Heart left ventricle (tissue), 16 donors: ENCODE measurements at places on chromosomes 4 and X. TPM values are rescaled to one million over a fixed set of nuclear protein-coding genes. Genes with fewer than 3 reads are reported as not detected.

MAGEA2B gene
- polyA plus RNA-seq: not detected

HS3ST1 gene
- polyA plus RNA-seq: 0.30 TPM

TMEM154 gene
- polyA plus RNA-seq: 0.37 TPM

ARHGAP36 gene
- not detected for polyA plus RNA-seq

PF4V1 gene
- polyA plus RNA-seq: not detected

POF1B gene
- polyA plus RNA-seq: 0.91 TPM

TMSB15C gene
- polyA plus RNA-seq: 0.19 TPM

ARHGAP6 gene
- polyA plus RNA-seq: 2.2 TPM

- no peaks in the 10 kb centered on the region for H3K36me3 ChIP-seq
- H3K4me1 ChIP-seq: peaks cover 15% of the 10 kb centered on the region
- H3K27me3 ChIP-seq: peaks cover 58% of the 10 kb centered on the region
- H3K27ac ChIP-seq: no peak overlapping the region
- H3K4me3 ChIP-seq: peak overlapping the region; percentile 25
These were observed 924 bp downstream of the EPHA5 start for GRCh38 chr4:65669111-65670019.

GRCh38 chr4:2261110-2261852, 628 bp downstream of the MXD4 start:
- peaks cover 11% of the 10 kb centered on the region for H3K36me3 ChIP-seq
- peak overlapping the region; percentile 93 for H3K27ac ChIP-seq
- peak overlapping the region; percentile 70 for H3K4me3 ChIP-seq
- peaks cover 62% of the 10 kb centered on the region for H3K4me1 ChIP-seq
- H3K27me3 ChIP-seq: no peaks in the 10 kb centered on the region

- no peak overlapping the region for H3K4me3 ChIP-seq
- peak overlapping the region; percentile 90 for H3K27ac ChIP-seq
- H3K4me1 ChIP-seq: peaks cover 12% of the 10 kb centered on the region
- DNase-seq: peak; percentile 68
- H3K36me3 ChIP-seq: no peaks in the 10 kb centered on the region
These were observed 27.3 kb upstream of the SORBS2 start for GRCh38 chr4:185839194-185839712.

DNA sequence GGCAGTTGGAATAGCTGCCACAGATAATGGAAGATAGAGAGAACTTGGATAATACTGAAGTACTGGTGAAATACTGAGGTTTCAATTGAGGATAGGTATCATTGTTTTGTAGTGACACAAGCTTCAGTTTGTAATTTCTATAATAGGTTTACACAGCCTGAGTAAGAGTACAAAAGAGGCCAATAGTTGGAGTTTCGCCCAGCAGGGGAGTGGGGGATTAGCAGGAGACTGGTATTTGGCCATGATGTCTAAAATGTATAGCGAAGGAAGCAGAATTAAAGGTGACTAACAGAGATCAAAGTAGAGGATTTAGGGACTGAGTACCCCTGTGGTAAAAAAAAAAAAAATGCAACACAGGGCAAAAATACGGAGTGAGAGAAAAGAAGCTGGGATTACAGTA, 129.5 kb downstream of the KCTD8 start:
- H3K36me3 ChIP-seq: no peaks in the 10 kb centered on the region
- no peak for DNase-seq
- no peak overlapping the region for H3K4me3 ChIP-seq
- no peak overlapping the region for H3K27ac ChIP-seq

GRCh38 chr4:13461191-13461905, 22.8 kb downstream of the RAB28 start:
- H3K4me1 ChIP-seq: peaks cover 4% of the 10 kb centered on the region
- H3K36me3 ChIP-seq: no peaks in the 10 kb centered on the region
- H3K27ac ChIP-seq: no peak overlapping the region
- no peaks in the 10 kb centered on the region for H3K27me3 ChIP-seq
- DNase-seq: no peak

- no peak for DNase-seq
- no peaks in the 10 kb centered on the region for H3K27me3 ChIP-seq
- peak overlapping the region; percentile 57 for H3K27ac ChIP-seq
- H3K4me3 ChIP-seq: no peak overlapping the region
These were observed 1.2 kb upstream of the SLC2A9 start for GRCh38 chr4:10022346-10023049.

GRCh38 chr4:147740176-147740575, 8.3 kb downstream of the ARHGAP10 start:
- no peak for DNase-seq
- no peak overlapping the region for H3K27ac ChIP-seq
- no peaks in the 10 kb centered on the region for H3K27me3 ChIP-seq
- H3K4me1 ChIP-seq: peaks cover 50% of the 10 kb centered on the region
- no peak overlapping the region for H3K4me3 ChIP-seq

DNA sequence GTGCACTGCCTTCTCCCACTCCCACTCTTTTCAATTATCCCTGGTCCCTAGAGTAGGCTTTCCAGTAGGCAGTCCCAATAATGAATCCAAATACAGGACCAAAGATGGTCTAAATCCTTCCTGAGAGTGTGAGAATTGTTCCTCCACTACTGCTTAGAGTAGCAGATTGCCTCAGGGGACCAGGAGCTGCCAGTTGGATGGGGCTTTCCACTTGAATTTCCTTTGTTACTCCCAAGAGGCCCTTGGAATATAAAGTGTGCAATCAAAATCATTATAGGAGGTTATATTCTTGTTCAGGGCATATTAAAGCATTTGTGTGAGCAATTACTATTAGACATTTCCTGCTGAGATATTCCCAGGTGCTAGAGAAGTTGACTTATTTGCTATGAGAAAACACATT, 156.6 kb upstream of the TLL1 start:
- no peak overlapping the region for H3K27ac ChIP-seq
- H3K4me3 ChIP-seq: no peak overlapping the region
- no peaks in the 10 kb centered on the region for H3K27me3 ChIP-seq
- H3K4me1 ChIP-seq: no peaks in the 10 kb centered on the region

DNA sequence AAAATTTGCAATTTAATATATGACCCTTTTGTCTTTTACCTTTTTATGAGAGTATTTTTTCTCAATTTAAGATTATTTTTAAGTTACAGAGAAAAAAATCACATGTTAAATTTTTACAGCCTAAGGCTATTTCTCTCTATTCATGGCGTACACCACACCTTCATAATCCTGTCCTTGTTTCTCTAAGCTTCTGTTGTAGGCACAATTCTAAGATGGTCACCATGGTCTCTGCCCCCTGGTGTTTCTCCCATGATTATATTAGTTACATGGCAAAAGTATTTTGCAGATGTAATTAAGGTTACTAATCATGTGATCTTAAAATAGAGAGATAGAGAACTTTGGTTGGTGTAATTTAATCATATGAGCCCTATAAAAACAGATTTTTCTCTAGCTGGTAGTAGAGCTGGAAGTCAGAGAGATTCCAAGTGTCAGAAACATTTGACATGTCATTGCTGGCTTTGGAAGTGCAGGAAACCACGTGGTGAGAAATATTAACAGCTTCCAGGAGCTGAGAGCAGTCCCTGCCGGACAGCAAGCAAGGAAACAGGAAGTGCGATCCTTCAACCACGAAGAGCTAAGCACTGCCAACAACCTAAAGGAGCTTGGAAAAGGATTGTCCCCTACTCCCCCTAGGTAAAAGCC, 89.8 kb downstream of the EIF4E start:
- no peaks in the 10 kb centered on the region for H3K27me3 ChIP-seq
- H3K36me3 ChIP-seq: no peaks in the 10 kb centered on the region
- H3K4me3 ChIP-seq: no peak overlapping the region
- H3K27ac ChIP-seq: no peak overlapping the region
- H3K4me1 ChIP-seq: no peaks in the 10 kb centered on the region

- no peaks in the 10 kb centered on the region for H3K36me3 ChIP-seq
- DNase-seq: no peak
- H3K27me3 ChIP-seq: no peaks in the 10 kb centered on the region
- no peaks in the 10 kb centered on the region for H3K4me1 ChIP-seq
- no peak overlapping the region for H3K4me3 ChIP-seq
These were observed 93.3 kb downstream of the UGT8 start for GRCh38 chr4:114691865-114692264.

GRCh38 chr4:25834411-25835107, 28.2 kb downstream of the SEL1L3 start:
- no peak overlapping the region for H3K27ac ChIP-seq
- no peaks in the 10 kb centered on the region for H3K4me1 ChIP-seq
- no peaks in the 10 kb centered on the region for H3K36me3 ChIP-seq
- no peaks in the 10 kb centered on the region for H3K27me3 ChIP-seq

GRCh38 chr4:141056473-141056872, 76.8 kb downstream of the RNF150 start:
- peaks cover 5% of the 10 kb centered on the region for H3K4me1 ChIP-seq
- DNase-seq: no peak
- H3K27ac ChIP-seq: no peak overlapping the region
- no peak overlapping the region for H3K4me3 ChIP-seq
- no peaks in the 10 kb centered on the region for H3K27me3 ChIP-seq

DNA sequence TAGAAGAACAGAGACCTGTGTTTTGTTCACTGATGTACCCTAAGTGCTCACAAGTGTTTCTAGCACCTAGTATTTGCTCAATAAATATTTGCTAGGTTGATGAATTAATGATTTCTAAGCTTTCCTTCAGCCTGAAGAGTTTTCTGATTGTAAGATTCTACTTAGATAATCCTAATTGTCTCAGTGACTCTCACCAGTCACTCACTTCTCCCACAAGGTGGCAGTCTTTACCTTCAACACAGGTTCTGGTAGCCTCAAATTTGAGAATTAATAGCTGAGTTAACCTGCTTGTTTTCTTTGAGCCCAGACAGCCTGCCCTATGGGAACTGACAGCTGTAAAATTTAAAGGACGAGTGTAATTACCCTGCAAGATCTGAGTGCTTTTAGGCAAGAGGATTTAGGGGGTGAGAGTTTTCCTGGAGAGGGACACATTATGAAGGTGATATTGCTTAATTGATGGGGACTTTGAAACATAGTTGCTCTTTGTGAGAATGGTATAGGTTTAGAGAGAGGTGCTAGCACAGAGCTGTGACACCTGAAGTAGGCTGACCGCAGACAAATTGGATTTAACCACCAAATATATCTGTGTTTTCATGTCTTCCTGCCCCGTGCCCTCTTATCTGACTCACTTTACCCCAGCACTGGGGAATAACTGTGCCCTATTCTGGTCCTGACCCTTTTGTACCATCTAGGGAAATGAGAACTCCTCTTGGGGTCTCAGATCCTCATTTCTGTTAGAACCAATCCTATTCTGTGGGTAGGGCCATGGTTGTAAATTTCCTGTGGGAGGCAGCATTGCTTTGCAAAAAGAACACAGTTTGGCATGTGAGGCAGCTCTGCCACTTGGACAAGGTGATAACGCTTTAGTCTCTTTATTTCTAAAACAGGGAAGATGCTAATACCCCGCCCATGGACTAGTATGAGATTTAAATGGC, 27.7 kb downstream of the CD38 start:
- H3K27ac ChIP-seq: no peak overlapping the region
- H3K27me3 ChIP-seq: no peaks in the 10 kb centered on the region
- no peaks in the 10 kb centered on the region for H3K4me1 ChIP-seq
- no peak for DNase-seq

- H3K36me3 ChIP-seq: no peaks in the 10 kb centered on the region
- H3K27ac ChIP-seq: peak overlapping the region; percentile 67
- H3K4me3 ChIP-seq: no peak overlapping the region
- H3K27me3 ChIP-seq: no peaks in the 10 kb centered on the region
These were observed 28.9 kb downstream of the SYNPO2 start for GRCh38 chr4:118917582-118917981.

DNA sequence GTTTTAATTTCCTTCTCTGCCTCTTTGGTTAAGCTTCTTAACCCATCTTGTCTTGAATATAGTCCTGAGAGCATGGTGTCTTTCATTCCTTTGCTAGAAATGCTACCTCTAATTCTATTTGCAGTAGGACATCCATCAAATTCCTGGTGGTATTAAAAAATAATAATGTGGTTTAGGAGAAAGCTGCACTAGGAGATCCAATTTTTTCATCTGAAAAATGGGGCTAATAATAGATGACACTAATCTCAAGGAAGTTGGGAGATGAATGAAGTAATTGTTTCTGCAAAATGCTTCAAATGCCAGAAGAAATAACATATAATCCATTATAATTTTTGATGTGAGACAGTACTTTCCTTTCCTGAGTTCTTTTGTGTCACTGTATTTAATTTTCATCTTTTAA, 194.9 kb downstream of the PACRGL start:
- no peaks in the 10 kb centered on the region for H3K4me1 ChIP-seq
- H3K27ac ChIP-seq: no peak overlapping the region
- H3K4me3 ChIP-seq: no peak overlapping the region
- no peak for DNase-seq
- no peaks in the 10 kb centered on the region for H3K27me3 ChIP-seq

- no peak overlapping the region for H3K27ac ChIP-seq
- H3K4me3 ChIP-seq: no peak overlapping the region
- no peaks in the 10 kb centered on the region for H3K4me1 ChIP-seq
- no peak for DNase-seq
- no peaks in the 10 kb centered on the region for H3K27me3 ChIP-seq
These were observed 127.1 kb downstream of the CFAP299 start for GRCh38 chr4:80462621-80463091.

GRCh38 chrX:27086237-27086636, 376.9 kb downstream of the PPP4R3C start:
- H3K27me3 ChIP-seq: no peaks in the 10 kb centered on the region
- no peaks in the 10 kb centered on the region for H3K36me3 ChIP-seq
- DNase-seq: no peak
- no peaks in the 10 kb centered on the region for H3K4me1 ChIP-seq
- no peak overlapping the region for H3K4me3 ChIP-seq

DNA sequence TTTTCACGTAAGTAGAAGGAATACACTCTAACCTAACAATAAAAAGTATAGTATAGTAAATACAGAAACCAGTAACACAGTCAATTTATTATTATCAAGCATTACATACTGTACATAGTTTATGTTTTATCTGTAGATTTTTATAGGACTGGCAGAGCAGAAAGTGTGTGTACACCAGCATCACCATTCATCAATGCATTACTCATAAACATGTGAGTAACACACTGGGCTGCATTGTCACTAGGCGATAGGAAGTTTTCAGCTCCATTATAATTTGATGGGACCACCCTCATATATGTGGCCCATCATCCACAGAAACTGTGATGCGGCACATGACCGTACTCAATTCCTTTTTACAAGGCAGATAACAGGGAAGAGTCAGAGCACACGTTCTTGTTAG, 137.8 kb upstream of the RBPJ start:
- H3K27ac ChIP-seq: no peak overlapping the region
- DNase-seq: no peak
- H3K27me3 ChIP-seq: no peaks in the 10 kb centered on the region
- no peak overlapping the region for H3K4me3 ChIP-seq

GRCh38 chr4:112109360-112110058, 35.7 kb upstream of the FAM241A start:
- no peak overlapping the region for H3K4me3 ChIP-seq
- no peaks in the 10 kb centered on the region for H3K27me3 ChIP-seq
- peaks cover 27% of the 10 kb centered on the region for H3K4me1 ChIP-seq
- peak overlapping the region; percentile 64 for H3K27ac ChIP-seq

- no peak overlapping the region for H3K4me3 ChIP-seq
- no peak for DNase-seq
- no peaks in the 10 kb centered on the region for H3K36me3 ChIP-seq
- no peaks in the 10 kb centered on the region for H3K27me3 ChIP-seq
- no peak overlapping the region for H3K27ac ChIP-seq
These were observed 193.8 kb upstream of the BCOR start for GRCh38 chrX:40291553-40291952.
